ENCODE measurements at places on chromosomes 3 and 15.

DNA sequence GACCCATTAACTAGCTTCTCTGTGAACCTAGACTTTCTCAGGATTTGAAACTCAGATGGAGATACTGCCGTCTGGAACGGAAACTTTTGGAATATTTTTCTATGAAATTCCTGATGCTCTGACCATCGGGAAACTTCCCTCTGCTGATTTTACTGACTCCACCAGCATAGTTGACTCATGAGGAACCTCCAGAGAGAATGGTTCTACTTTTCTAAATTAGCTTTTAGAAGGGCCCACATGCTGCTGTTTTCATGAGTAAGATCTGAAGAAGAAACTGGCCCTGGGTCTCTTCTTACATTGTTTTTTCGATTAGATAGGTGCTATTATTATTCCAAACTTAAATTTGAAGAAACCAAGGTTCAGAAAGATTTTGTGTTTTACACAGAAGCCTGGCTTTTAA is 326.3 kb upstream of the NR2E3 start:
- no peak for DNase-seq

GRCh38 chr3:69199942-69200341 is 77.5 kb upstream of the LMOD3 start:
- DNase-seq = no peak

- DNase-seq = no peak
Measured at GRCh38 chr15:63504979-63505841, 817 bp downstream of the USP3 start.

- DNase-seq = no peak
Measured at GRCh38 chr15:96412045-96412905, 81.8 kb downstream of the NR2F2 start.

- DNase-seq = no peak
Measured at GRCh38 chr3:12974334-12974733, 98.9 kb downstream of the IQSEC1 start.

GRCh38 chr15:67510597-67511190 is 10.2 kb upstream of the C15orf61 start:
- DNase-seq = no peak

DNA sequence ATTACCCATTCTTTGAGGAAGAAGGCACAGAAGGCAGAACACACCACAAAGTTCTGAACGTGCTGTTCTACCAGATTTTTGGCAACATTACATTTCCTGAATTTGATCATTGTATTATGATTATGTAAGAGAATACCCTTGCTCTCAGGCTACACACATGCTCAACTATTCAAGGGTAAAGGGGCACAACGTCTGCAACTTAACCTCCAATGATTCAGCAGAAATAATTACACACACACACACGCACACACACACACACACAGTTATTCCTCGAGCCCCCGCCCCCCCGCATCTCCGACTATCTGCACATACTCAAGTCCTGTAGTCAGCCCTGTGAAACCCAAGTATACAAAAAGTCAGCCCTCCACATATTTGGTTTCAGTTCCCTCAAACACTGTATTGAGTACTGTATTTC is 26.8 kb downstream of the RPN1 start:
- no peak for DNase-seq

DNA sequence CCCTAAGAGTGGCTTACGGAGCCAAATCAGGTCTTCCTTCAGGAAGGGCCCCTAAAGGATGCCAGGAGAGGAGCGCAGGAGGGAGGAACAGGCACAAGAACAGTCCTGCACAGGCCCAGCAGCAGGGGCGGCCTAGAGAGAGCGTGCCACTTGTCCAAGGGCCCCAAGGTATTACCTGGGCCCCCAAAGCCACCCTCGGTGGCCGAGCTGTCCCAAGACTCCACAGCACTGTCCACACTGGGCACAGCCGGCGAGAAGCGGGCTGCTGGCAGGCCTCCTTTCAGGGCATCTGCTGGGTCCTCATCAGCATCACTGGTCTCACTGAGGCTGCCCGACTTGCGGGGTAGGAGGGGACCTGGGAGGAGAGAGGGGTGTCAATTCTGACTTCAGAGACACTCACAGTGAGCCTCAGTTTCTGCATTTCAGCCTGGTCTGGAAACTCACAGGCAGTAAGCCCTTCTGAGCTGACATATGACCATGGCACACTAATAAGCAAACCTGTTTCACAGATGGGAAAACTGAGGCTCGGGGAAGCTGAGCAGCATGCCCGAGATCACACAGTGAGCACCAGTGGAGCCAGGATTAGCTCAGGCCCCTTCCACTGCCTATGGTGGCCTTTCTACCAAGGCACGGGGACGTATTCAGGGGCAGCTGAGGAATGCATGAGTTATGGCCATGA is 33.4 kb downstream of the GRIP2 start:
- no peak for DNase-seq

DNA sequence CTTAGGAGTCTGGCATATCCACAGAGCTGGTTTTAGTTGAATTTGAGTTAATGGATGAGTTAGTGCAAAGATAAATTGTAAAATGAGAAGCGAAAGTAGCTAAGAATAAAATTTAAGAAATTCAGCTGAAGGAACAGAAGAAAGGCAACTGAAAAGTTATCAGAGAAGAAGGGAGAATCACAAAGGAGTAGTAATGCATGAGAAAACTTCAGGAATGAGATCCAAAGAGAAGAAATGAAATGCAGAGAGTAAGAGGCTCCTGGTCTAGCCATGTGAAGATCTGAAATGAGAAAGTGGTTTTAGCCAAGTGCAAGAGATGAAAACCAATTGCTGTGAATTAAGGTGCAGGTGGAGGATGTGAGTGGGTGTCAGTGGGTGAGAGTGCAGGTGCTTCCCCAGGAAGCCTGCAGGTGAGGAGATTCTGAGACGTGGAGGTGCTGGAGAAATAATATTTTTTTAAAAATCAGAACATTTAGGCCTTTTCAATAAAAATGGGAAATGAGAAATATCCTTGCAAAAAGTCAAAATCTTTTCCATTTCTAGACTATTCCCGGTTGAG is 18.5 kb downstream of the KBTBD8 start:
- DNase-seq = no peak

- no peak for DNase-seq
Measured at GRCh38 chr3:59046839-59047238, 3.0 kb downstream of the CFAP20DC start.

- DNase-seq = no peak
Measured at GRCh38 chr3:11690863-11691766, 47.4 kb upstream of the VGLL4 start.

DNA sequence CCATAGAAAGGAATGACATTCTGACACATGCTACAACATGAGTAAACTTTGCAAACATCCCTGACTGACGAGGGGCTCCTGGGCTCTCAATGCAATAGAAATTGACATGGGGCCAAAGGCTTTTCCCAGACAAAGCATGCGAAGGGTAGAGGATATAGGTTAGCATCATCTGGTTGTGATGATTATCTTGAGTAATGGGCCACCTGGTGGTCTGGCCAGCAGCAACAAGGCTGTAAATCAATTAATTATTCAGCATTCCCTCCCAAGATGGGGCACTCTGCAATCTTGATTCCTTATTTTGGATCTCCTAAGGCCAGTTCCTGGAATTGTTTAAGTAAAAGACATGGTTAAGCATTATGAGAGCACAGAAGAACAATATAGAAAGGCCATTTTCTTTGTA is 99.2 kb downstream of the AGBL1 start:
- DNase-seq = no peak

DNA sequence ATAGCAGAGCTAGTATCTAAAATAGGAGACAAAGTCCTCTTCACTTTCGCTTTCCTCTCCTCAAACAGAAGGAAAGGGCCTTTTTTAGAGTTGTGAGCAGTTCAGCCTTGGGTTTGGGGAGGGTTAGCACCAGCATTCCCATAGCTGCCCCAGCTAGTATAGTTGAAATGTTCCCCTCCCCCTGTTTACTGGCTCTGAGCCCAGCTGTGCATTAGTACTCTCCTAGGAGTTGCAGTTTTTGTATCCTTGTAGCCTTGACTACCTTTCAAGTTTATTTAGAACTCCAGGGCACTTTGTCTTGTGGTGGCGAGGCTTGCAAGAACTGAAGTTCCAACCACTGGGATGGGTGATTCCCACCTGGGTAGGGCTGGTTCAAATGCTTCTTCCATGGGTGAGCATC is 245.1 kb upstream of the NAALADL2 start:
- DNase-seq = no peak

- DNase-seq = no peak
Measured at GRCh38 chr3:16523778-16524177, 10.3 kb upstream of the RFTN1 start.

DNA sequence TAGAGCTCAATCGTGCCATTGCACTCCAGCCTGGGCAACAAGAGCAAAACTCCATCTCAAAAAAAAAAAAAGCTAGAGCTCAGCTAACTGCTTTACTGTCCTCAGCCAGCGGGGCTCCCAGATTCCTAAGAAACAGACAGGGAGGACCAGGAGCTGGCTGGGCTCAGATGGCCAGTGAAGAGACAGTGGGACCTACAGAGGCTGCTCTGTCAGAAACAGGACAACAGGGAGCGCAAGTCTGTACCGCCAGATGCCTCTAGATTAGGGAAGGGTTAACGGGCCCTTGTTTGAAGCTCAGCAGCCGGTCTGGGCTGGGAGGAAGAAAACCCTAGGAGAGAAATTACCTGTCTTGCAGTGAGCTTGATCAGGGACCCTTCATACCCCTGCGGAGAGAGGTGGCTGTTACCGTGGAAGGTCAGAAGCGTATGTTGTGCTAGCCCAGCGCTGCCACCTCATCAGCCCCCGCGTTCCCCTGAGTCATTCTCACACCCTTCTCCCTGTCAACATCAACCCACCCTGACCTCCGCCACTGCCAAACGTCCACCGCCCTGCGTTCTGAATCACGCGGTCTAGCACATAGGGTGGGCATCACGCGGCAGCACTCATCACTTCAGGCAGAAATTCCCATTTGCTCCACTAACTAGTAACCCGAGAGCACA is 25.3 kb downstream of the RBPMS2 start:
- DNase-seq = no peak

DNA sequence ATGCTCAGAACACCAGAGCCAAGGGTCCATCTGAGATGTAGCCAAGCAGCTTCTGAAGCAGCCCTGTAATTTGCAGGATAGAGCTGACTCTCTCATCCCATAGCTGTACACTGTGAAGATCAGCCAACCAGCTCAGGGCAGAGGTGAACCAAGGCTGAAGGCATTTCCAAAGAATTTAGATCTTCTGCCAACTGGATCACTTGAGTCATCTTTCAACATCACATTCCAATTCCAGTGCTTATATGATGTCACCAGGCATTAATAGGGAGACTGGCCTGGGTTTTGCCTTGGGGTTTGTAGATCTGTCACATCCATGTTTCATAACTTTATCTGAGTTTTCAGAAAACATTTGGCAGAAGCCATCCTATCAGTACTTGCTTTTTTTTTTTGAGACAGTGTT is 98.2 kb downstream of the NR2F2 start:
- no peak for DNase-seq

- no peak for DNase-seq
Measured at GRCh38 chr3:122993124-122993978, 34.2 kb downstream of the SEMA5B start.

DNA sequence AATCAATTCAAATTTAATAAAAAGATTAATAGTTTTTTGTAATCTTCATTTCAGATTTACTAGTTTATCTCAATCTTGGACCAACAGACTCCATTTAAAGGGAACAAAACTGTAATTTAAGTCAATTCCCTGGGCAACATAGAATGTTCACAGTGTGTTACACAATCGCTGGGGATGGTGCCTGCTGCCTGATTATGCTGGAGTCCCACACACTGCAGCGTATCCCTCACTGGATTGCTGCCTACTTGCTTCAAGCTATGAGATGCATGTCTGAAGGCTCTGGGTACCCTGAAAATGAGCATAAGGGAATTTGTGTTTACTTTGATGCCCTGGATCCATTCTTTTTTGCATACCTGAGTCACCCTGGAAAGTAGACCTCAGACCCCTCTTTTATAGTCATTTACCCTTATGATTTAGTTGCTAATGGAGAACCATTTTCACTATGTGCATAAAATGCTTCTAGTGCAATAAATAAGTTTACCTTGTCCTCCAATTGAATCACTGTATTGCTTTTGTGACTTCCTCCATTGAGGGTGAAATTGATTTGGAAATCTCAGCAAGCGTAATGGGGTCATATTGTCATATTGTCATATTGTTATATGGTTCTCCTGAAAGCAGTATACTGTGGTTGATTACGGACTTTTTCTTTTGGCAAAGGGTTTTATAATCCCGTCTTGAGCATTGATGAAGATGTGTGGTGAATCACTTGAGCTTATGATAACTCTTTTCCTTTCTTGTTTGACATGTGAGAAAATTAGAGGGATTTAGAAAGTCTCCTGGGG is 35.9 kb downstream of the ITPR1 start:
- no peak for DNase-seq

GRCh38 chr3:13022348-13023234 is 50.6 kb downstream of the IQSEC1 start:
- no peak for DNase-seq

GRCh38 chr15:51132384-51133139 is 37.9 kb upstream of the TNFAIP8L3 start:
- no peak for DNase-seq

GRCh38 chr15:67082007-67082536 is 16.7 kb downstream of the SMAD3 start:
- DNase-seq = no peak

GRCh38 chr3:61650276-61650675 is 88.9 kb downstream of the PTPRG start:
- no peak for DNase-seq

DNA sequence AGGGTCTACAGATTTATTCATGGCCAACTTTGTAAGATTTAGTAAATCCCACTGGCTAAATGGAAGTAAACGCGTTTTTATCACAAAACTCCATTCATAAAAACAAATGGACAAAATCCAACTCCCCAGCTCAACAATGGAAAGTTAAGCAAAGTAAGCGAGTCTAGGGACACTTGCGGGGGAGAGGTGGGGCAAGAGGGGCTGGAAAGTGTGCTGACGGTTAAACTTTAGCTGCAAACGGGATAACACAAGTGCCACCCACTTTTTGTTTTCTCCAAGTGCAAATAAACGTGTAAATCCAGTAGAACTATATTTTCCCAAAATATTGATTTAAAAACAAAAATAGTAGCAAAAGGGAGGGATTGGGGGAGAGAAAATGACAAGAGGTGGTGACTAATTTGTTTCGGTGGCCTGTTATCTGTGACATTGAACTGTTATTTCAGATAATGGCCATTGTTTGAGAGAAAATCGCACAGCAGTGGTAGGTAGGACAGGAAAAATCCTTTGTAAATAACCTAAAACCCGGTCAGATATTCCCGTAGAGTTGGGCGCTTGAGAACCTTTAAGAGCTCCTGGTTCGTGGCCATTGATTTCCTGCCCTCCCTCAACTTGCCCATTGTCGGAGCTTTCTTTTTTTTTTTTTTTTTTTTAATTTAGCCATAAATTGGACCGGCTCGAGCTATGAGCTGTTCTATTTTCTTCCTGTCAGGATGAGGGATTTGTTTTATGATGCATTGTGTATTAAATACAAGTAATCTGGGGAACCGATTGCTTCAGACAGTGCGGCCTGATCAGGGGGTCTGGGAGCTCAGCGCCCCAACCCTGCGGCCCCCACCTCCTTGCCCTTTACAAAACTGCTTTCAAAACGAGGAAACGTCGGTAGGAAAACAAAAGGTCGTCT is 514.8 kb downstream of the MECOM start:
- no peak for DNase-seq

Data from NCI-H187 treated with DMSO at 0.1 percent for 48 hours (cell line).